ENCODE measurements at places on chromosomes 3 and 15.

- DNase-seq = peak; percentile 83
Observed at GRCh38 chr3:49671291-49672288, 2.6 kb upstream of the APEH start.

GRCh38 chr3:185422677-185423076, 59.7 kb downstream of the MAP3K13 start:
- no peak for DNase-seq

GRCh38 chr3:170429050-170429449, 10.4 kb downstream of the CLDN11 start:
- no peak for DNase-seq

DNA sequence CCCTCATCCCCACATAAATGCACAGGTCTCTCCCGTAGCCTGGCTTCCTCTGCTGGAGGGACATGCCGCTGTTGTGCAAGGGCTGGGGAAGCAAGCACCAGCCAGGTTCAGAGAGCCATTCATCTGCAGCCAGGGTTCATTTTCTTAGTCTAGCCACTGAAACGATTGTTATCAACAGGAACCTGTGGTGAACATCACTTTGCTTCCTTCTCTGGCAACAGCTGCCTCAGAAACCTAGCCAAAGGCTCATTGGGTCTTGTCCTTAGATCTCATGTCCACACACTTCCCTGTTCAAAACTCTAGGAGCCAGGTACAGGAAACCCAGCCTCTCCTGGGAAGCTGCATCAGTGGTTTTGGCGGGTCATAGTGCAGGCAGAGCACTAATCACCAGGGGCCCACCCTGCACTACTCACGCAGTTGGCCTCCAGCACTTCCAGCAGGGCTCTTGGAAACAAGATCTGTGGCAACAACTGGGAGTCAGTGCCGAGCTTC, 47.0 kb downstream of the OXNAD1 start:
- peak; percentile 4 for DNase-seq

DNA sequence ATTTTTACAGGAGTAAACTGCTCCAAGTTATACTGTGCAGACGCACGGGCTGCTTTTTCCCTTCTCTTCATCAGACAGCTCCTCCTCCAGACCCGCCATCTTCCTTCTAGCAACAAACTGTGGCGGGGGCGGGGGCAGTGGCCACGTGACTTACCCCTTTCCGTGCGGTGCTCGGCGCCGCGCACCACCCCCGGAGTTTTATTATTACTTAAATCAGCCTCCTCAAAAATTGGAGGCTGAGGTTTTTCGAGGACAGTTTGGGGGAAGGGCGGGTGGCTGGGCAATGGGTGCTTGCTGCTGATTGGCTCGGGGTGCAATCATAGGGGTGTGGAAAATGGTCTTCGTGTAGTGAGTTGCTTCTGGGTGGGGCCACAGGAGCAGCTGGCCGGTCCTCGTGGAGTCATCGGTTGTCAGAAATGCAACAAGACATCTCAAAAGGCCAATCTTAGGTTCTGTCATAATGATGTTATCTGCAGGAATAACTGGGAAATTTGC, 77.1 kb upstream of the MFGE8 start:
- no peak for DNase-seq

- DNase-seq = peak; percentile 19
Observed at GRCh38 chr3:154180836-154181691, 59.9 kb downstream of the ARHGEF26 start.

- no peak for DNase-seq
Observed at GRCh38 chr3:58534592-58535494, 2.1 kb downstream of the ACOX2 start.

DNA sequence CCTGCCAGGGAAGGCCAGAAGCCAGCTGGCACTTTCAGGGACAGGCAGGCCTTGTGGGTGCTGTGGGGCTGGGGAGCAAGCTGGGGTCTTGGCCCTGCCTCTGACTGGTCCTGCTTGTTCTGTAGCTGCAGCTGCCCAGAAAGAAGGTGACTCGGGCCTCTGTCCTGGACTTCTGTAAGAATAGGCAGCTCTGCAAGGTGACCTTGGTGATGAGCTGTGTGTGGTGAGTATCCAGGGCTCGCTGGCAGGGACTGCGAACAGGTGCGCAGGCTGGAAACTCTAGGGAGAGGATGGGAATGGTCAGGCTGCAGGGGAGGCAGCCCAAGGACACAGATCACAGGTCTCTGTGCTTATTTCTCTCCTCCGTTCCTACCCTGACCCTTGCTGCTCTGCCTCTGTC, 31.2 kb downstream of the SLC22A14 start:
- no peak for DNase-seq

- no peak for DNase-seq
Observed at GRCh38 chr3:68974711-68975110, 38.8 kb downstream of the EOGT start.

GRCh38 chr3:189239616-189240015, 67.8 kb downstream of the TPRG1 start:
- no peak for DNase-seq

DNA sequence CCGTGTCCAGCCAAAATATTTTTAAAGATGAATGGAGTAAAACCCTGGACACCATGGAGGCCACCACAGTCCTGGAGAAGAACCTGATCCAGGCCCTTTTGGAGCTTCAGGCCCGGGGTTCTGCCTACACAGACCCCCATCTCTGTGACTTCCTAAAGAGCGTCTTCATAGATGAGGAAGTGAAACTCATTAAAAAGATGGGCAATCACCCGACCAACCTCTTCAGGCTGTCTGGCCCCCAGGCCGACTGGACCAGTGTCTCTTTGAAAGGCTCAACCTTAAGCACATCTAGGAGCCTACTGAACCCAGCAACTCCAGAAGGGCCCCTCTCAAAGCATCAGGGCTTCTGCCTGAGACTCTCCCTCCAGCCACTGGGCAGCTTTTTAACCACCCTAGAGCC, 107.9 kb upstream of the FAM174B start:
- DNase-seq = no peak

DNA sequence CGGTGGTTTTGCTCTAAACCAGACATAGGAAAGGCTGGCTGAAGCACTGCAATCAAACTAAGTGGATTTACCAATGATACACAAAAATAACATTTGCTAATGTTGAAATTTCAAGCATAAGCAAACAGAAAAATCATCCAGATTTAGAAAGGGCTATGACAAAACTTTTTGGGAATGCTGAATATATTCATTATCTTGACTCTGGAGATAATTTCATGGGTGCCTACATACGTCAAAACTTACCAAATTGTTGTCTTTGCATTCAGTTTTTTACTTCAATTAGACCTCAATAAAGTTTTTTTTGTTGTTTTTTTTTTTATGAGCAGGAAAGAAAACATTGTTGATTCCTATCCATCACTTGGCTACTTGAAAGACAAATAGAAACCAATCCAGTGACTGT, 140.8 kb downstream of the NR2E3 start:
- DNase-seq = no peak
